ENCODE measurements at places on chromosomes 3 and 15.

DNA sequence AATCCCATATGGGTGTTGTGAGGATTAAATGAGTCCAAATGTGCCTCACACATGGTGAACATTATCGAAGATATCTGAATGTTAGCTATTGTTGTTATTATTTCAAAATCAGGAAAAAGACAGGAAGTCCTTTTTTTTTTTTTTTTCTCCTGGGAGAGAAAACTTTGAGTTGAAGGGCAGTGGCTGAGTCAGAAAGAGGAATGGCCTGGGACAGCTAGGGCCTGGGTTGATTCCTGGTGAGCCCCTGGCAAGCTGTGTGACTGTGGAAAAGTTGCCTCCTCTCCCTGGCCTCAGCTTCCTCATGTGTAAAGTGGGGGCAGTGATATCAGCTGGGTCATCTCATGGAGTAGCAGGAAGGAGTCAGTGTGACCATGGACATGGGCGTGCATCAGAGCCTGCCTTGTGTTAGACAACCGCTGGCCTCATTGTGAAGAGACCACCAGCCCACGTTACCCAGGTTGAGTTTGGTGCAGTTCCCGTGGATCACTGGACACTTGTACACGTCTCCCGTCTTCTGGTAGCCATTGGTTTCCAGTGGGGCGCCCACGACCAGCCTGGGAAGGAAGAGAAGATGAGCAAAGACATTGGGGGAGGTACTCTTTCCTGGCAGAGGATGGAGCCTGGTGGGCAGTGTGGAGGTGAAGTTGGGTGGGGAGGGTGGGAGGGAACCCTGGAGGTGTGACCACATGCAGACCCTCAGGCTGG lies 63.1 kb downstream of the ITGA11 start:
- no peak for DNase-seq

GRCh38 chr3:159632851-159633250 lies 355.8 kb upstream of the IL12A start:
- no peak for DNase-seq

GRCh38 chr3:13083898-13084297 lies 10.7 kb upstream of the IQSEC1 start:
- no peak for DNase-seq

- DNase-seq, result no peak
These were observed 41.2 kb downstream of the KLF13 start for GRCh38 chr15:31367730-31368344.

DNA sequence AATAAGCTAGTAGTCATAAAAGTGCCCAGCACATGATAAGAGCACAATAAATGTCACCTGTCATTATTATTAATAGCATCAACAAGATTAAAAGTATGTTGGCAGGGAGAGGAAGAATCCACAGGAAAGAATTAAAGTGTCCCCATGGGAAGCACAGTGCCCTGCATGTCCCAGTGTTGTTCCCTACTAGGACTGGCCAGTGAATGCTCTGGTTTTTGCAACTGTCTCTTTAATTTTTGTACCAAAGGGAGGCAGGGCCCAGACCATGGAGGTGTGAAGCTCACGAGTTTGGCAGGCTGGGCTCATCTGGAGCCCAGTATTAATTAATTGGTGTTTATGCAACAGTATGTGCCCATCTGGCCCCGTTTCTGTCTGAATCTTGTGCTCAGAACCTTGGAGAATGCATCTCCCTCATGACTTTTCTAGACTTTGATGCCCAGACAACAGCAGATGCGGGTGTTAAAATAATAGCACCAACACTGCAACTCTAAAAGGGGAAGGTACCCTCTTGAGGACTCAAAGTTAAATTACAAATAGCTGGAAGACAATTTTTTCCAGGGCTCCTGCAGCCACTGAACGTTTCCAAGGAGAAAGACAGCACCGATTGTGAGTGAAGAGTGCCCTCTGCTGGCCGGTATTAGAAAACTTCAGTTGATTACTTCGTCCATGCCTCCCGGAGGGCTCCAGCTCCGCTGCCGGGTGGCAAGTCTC lies 71.9 kb upstream of the SPATA12 start:
- DNase-seq, result peak; percentile 89

DNA sequence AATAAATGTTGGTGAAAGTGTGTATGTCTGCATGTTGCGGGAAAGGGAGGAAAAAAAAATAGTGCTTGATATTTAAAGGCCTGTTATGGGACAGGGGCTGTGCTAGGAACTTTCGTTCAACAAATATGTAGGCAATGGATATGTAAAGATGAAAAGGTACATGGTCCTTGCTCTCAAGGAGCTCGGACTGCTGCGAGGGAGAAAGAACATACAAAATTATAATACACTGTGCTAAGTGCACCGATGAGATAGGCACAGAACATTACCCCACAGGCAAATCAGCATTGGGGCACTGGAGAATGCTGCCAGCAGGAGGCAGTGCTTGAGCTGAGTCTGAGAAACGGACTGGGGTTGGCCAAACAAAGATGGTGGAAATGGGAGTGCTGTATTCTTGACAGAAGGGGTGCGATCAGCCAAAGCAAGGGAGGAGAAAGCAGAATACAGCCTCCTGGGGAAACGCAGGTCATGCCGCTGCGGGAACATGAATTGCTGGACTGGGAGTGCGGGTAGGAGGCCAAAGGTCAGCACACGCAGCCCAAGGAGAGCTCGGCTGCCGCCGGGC lies 649 bp downstream of the C15orf40 start:
- DNase-seq, result peak; percentile 80

DNA sequence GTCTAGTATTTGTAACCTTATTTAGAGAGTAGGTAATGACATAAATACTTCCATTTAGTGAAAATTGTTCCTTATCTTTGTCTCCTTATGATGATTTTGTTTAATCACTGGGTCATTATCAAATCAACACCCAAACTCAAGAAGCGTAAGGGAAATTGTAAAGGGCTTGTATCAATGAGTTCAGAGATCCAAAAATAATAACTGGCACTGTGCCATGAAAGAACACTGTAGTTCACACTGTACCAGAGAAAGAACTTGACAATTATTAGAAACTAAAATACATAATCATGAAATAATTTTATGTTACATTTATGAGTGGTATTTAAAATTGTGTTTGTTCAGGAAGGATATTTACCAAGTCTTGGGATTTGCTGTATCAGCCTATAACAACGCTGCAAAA lies 895.4 kb downstream of the FHIT start:
- no peak for DNase-seq

All from ureter (tissue), 1 donor.